ENCODE measurements at places on chromosomes 6 and 20. TPM values are rescaled to one million over a fixed set of nuclear protein-coding genes. Genes with fewer than 3 reads are reported as not detected.

Gene PIM1
- total RNA-seq = 6.1 TPM

- no peak for DNase-seq
Observed at GRCh38 chr6:44086931-44087574, 40.2 kb downstream of the MRPL14 start.

GRCh38 chr6:17156966-17157365 is 55.1 kb downstream of the STMND1 start:
- no peak for DNase-seq

- DNase-seq = no peak
Observed at GRCh38 chr20:33684533-33685327, 1.5 kb downstream of the E2F1 start.

GRCh38 chr20:21505810-21506530 is 7.9 kb downstream of the NKX2-2 start:
- no peak for DNase-seq

DNA sequence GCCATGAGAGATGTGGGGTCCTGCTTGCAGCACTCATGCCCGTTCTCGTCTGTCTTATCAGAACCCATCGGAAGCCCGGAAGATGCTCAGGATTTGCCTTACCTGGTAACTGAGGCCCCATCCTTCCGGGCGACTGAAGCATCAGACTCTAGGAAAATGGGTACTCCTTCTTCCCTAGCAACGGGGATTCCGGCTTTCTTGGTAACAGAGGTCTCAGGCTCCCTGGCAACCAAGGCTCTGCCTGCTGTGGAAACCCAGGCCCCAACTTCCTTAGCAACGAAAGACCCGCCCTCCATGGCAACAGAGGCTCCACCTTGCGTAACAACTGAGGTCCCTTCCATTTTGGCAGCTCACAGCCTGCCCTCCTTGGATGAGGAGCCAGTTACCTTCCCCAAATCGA is 8.3 kb downstream of the PI16 start:
- DNase-seq = peak; percentile 77

DNA sequence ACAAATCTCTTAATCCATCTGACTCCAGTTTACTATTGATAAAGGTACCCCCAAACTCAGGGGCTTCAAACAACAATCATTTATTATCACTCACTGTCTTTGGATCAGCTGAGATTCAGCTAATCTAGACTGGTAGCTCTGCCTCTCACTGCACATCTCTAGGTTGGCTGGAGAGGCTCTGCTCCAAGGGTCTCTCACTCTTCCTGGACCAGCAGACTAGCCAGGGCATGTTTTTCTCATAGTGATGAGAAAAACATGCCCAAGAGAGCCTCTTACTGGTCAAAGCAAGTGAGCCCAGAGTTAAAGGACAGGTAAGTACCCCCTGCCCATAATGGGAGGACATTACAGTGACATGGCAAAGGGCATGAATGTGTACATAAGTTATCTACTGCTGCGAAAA is 115.1 kb upstream of the BEND3 start:
- DNase-seq = no peak

- peak; percentile 51 for DNase-seq
Observed at GRCh38 chr20:50409495-50409894, 100.7 kb upstream of the PTPN1 start.

- DNase-seq = no peak
Observed at GRCh38 chr20:32920066-32920465, 61.3 kb downstream of the EFCAB8 start.

DNA sequence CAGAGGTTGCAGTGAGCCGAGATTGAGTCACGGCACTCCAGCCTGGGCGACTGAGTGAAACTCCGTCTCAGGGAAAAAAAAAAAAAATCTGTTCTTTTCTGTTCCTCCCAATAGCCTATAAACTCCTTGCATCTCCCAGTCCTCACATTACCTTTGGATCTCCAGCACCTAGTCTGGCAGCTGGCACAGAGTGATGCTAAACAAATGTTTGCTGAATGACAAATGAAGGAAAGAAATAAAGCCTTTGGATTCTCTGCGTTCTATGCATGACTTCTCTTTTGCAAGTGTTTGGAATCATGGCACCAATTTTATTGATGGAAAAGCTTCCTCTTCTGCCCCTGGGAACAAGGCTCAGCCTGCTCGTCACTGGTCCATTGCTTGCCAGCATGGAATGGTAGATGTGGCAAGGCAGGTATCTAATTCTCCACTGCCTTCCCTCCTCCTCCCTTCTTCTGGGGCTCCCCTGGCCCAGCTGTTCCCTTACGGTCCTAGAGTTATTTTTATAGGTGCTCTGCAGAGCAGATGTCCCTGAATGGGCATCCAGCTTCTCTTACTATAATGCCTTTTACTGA is 53.6 kb upstream of the FYN start:
- DNase-seq = no peak

Data from tibial nerve (tissue), 4 donors.